ENCODE measurements at places on chromosomes 7 and 10. TPM values are rescaled to one million over a fixed set of nuclear protein-coding genes. Genes with fewer than 3 reads are reported as not detected.

Gene SFRP5
- 0.58 TPM for total RNA-seq

Gene EGR2
- 0.76 TPM for total RNA-seq

Gene WDFY4
- 6.4 TPM for total RNA-seq

Gene EPHA1
- total RNA-seq = 11.1 TPM

Gene CYP26C1
- not detected for total RNA-seq

Gene TBATA
- total RNA-seq = not detected

Gene ARHGEF5
- total RNA-seq = 35.1 TPM

Gene CYP2C9
- total RNA-seq = 2.9 TPM

Gene GIMAP2
- 10.0 TPM for total RNA-seq

Gene COL17A1
- 1.2 TPM for total RNA-seq

Gene COL28A1
- 4.8 TPM for total RNA-seq

Gene FEZF1
- total RNA-seq = not detected

Gene CYP2W1
- 3.0 TPM for total RNA-seq

Gene NPVF
- total RNA-seq = not detected

Gene FKBP6
- total RNA-seq = not detected

Gene UNCX
- 7.5 TPM for total RNA-seq

Gene IFIT1
- total RNA-seq = 18.9 TPM

Gene AKR1C8
- total RNA-seq = 0.41 TPM

Gene MUC3A
- total RNA-seq = 0.35 TPM

Gene HOXA2
- 4.0 TPM for total RNA-seq

Gene SYT15B
- total RNA-seq = 2.7 TPM

Gene APBB1IP
- 3.8 TPM for total RNA-seq

Gene EIF5AL1
- total RNA-seq = 0.12 TPM

Gene ANKRD2
- total RNA-seq = 1.6 TPM

Gene RFC2
- total RNA-seq = 26.7 TPM

Gene TMEM213
- total RNA-seq = 43.8 TPM

Gene NPC1L1
- 1.2 TPM for total RNA-seq

Gene CALML5
- not detected for total RNA-seq

Gene MEPCE
- 42.0 TPM for total RNA-seq

Gene TMEM270
- not detected for total RNA-seq

Gene ERVW-1
- not detected for total RNA-seq

Gene HMX2
- 0.99 TPM for total RNA-seq

Gene SPAM1
- total RNA-seq = not detected

Gene RBM28
- 16.2 TPM for total RNA-seq

Gene KCNIP2
- 5.1 TPM for total RNA-seq

Gene ADAP1
- 18.6 TPM for total RNA-seq

Gene TAS2R4
- 4.7 TPM for total RNA-seq

Gene SMO
- 75.1 TPM for total RNA-seq

Gene WNT2
- total RNA-seq = 0.47 TPM

Gene CAMK1D
- 12.6 TPM for total RNA-seq

Gene ANLN
- total RNA-seq = 16.1 TPM

Gene NAPEPLD
- 47.8 TPM for total RNA-seq

Gene GOLGA7B
- total RNA-seq = 0.35 TPM

Gene PHTF2
- 24.1 TPM for total RNA-seq

Gene CLRN3
- 6.5 TPM for total RNA-seq

Gene SFTPA1
- 0.88 TPM for total RNA-seq

Gene NUDCD3
- 45.4 TPM for total RNA-seq

Gene SLC18A2
- 2.0 TPM for total RNA-seq

Gene SLC25A40
- 19.3 TPM for total RNA-seq

Gene ZNF467
- 20.4 TPM for total RNA-seq

Gene UTF1
- total RNA-seq = 0.35 TPM

Gene HPSE2
- 4.0 TPM for total RNA-seq

Gene LIPM
- total RNA-seq = not detected

Gene GPRIN2
- 8.2 TPM for total RNA-seq

Gene TMEM178B
- total RNA-seq = 0.93 TPM

Gene PTPRZ1
- total RNA-seq = 2.7 TPM

Measured in metanephros (tissue), 2 donors.